NCI-H146 (cell line): ENCODE measurements at places on chromosomes 2 and 18.

DNA sequence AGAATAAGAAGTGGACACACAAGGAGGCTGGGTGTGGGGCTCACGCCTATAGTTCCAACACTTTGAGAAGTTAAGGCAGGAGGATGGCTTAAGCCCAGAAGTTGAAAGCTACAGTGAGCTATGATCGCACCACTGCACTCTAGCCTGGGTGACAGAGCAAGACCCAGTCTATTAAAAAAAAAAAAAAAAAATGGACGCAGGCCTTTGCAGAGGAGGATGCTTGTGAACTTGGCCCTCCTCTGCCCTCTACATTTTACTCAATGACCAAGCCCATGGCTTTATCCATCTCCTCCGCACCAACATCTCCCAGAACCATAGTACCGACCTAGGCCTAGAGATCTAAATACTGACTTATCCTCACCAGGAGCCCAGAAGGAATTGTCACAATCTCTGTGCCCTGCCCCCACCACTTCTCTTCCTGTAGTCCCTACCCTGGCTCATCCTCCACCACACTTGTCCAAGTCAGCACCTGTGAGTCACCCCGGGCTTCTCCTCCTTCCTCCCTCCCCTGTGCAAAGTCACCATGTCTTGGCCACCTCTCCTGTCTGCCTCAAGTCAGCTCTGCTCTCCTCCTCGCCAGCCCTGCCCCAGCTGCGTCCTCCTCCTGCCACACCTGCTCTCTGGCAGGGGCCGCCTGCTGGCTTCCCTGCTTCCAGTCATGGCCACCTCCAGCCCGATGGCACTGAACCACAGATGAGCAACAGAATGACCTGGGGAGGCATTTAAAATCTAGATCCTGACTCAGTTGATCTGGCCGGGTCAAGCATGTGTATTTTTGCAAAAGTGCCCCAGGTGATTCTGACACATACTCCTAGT lies 35.8 kb upstream of the ASPRV1 start:
- no peak for DNase-seq

DNA sequence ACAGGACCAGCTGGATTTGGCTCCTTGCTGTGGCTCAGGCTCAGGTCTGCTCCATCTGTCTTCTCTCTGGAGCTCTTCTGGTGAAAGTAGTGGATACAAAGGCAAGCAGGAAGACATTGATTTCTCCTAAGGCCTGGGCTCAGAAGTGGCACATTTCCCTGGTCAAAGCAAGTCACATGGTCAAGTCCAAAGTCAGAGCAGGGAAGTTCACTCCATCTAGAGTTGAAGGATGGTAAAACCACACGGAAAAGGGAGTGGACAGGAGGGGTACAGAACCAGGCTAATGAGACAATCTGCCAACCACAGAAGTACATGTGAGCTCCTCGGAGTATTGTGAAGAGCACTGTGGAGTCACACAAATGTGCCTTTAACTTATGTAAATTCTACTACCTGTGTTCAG lies 66.1 kb downstream of the MARCO start:
- DNase-seq: no peak

GRCh38 chr18:49698525-49699025 lies 114.8 kb downstream of the ACAA2 start:
- DNase-seq: no peak

- no peak for DNase-seq
Measured at GRCh38 chr18:25230658-25231326, 121.2 kb downstream of the ZNF521 start.

- no peak for DNase-seq
Measured at GRCh38 chr2:48065096-48065495, 158.8 kb upstream of the FBXO11 start.

GRCh38 chr2:235212501-235213158 lies 260.8 kb downstream of the SH3BP4 start:
- DNase-seq: no peak

GRCh38 chr2:17272652-17273525 lies 245.4 kb downstream of the RAD51AP2 start:
- DNase-seq: no peak

GRCh38 chr2:73970850-73971471 lies 13.7 kb upstream of the TET3 start:
- no peak for DNase-seq

DNA sequence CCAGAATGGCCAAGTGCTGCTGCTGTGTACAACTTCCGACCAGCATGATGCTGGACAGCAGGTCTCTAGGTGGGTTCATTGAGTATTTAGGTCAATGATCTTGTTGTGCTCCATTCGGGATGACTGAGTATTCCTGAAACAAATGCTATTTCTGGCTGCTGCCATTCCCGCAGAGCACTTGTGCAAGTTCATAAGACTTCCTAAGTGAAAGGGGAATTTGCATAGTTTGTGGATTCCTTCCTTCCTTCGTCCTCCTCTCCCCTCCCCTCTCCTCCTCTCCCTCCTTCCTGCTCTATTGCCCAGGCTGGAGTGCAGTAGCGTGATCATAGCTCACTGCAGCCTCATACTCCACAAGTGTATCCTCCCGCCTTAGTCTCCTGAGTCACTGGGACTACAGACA lies 40.4 kb downstream of the LDLRAD4 start:
- no peak for DNase-seq

- DNase-seq: no peak
Measured at GRCh38 chr2:156619021-156619539, 182.9 kb downstream of the GPD2 start.

GRCh38 chr2:196318517-196319377 lies 147.4 kb upstream of the STK17B start:
- no peak for DNase-seq
